Effector CD8-positive, alpha-beta T cell (primary cell): ENCODE measurements at places on chromosomes 12 and 14.

GRCh38 chr14:74978416-74978947 is 23.1 kb upstream of the PGF start:
- DNase-seq = no peak

GRCh38 chr12:84046859-84047258 is 865.7 kb downstream of the SLC6A15 start:
- no peak for DNase-seq

GRCh38 chr12:117523971-117524370 is 162.5 kb upstream of the NOS1 start:
- DNase-seq = no peak

- no peak for DNase-seq
Observed at GRCh38 chr12:124980098-124980892, 8.6 kb downstream of the DHX37 start.

- no peak for DNase-seq
Observed at GRCh38 chr14:66724996-66725395, 217.0 kb downstream of the GPHN start.

DNA sequence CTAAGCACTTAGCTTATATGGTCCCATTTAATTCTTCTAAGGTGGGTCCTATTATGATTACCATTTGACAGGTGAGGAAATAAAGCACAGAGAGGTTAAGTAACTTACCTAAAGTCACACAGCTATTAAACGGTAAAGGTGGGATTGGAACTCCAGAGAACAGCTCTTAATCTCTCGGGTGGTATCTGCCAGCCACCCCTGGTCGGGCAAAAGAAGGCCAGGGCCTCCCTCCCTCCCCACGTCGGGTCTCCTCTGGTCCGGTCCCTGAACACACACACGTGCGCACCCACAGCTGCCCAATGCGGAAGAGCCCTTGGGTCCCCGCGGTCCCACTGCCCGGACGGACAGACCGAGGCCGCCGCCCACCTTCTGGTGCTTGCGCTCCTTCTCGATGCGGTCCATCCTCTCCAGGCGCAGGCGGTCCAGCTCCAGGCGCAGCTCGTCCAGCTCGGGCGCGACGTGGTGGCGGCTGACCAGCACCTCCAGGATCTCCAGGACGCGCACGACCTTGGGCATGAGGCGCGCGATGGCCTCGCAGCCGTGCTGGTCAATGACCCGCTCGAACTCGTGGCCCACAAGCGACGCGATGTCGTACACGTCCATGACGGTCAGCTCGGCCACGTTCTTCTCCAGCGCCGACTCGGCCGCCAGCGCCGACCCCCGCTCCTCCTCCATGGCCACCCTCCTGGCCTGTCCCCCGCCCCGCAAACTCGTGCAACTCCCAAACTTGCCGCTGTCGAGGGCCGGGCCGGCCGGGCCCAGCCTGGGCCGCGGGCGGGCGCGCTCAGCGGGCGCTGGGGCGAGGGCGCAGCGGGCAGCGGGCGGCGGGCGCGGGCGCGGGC is 490 bp downstream of the RILPL1 start:
- no peak for DNase-seq

DNA sequence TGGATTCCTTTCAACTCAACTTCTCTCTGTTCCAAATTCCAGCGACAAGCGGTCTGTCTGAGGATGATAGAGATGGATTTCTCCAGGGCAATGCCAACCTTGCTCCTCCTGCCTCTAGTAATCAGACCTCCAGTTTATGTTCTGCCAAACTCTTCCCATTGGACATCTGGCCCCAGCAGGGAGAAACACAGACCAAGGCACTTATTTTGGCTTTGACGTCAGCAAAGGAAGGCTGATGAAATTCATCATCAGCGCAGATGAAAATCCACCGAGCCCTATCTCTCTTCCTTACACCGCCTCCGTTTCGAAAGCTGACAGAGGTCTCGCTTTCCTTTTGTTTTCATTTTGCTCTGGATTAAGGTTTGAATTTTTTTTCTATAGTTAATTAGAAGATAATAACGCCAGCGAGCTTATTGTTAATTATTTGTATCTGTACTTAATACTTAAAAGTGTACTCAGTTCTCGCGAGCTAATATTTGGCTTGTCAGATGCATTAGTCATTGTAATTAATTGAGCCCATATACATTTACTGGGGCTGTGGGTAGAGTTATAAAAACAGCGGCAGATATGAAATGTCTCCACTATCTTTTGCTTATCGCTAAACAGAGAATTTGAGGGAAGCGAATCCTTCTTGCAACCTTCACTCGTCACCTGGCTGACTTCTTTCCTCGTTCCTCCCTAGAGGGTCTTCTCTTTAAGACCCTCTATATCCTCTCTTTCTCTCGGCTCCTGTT is 35.9 kb upstream of the MED13L start:
- no peak for DNase-seq

DNA sequence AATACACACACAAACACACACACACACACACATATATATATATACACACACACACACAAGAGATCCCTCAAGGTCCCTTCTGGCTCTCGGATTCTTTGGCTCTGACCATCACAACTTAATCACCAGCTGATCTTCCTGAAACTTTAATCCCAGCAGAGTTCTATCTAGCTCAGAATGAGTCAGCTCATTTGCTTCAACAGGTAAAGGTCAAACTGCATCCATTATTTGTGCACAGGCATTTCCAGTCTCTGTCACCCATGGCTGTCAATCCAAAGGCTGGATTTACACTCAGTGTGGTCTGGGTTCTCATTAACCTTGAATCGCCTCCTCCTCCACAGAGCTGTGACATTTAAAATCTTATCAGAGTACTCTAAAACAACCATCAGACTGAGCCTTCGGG is 113.3 kb upstream of the TMPO start:
- no peak for DNase-seq

- peak; percentile 46 for DNase-seq
Observed at GRCh38 chr12:54032627-54033100, at the start of gene HOXC5. Gene HOXC5 (plus strand): TSS chr12:54033050. CDS start chr12:54033123, 73 bp downstream.

- no peak for DNase-seq
Observed at GRCh38 chr12:22514875-22515274, 29.5 kb downstream of the C2CD5 start.

GRCh38 chr14:92099802-92100201 is 6.6 kb downstream of the ATXN3 start:
- DNase-seq = no peak

- DNase-seq = no peak
Observed at GRCh38 chr12:103600967-103601728, 14.1 kb downstream of the STAB2 start.

DNA sequence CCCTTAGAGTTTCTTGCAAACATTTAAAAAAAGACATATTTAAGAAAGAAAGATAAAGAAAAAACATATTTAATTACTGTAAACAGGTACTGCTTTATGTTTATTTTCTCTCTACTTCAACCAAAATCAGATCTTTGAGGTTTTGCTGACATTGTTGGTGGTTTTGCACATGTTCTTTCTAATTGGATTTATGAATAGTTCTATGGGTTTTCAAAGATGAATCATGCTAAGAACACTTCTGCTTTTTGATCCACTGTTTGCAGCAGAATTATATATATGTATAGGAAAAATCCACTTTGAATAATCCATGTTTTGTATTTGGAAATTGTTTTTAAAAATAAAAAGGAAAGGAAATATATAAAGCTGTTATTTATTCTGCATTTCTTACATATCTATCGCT is 78.4 kb downstream of the FRMD6 start:
- no peak for DNase-seq

- no peak for DNase-seq
Observed at GRCh38 chr14:101972126-101972866, 7.9 kb downstream of the DYNC1H1 start.

- no peak for DNase-seq
Observed at GRCh38 chr12:52555577-52555976, 2.6 kb upstream of the KRT71 start.

GRCh38 chr14:36134038-36134437 is 42.5 kb downstream of the PTCSC3 start:
- no peak for DNase-seq

DNA sequence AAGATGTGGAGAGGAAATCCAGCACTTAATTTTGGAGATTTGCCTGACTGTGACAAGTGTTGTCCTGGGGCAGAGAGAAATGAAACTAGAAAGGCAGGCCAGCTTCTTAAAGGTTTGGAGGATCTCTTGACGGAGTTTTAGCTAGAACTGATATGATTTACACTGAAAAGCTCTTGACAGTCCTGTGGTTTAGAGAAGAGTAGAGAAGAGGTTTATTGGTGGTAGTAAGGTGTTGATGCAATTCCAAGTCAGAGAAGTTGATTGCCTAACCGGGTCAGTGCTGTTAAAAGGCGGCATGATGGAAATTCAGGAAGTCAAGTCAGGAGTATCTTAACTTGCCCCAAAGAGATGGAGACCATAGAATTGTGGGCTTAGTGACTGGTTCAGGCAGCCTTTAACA is 89.0 kb upstream of the TRAF3 start:
- DNase-seq = no peak

DNA sequence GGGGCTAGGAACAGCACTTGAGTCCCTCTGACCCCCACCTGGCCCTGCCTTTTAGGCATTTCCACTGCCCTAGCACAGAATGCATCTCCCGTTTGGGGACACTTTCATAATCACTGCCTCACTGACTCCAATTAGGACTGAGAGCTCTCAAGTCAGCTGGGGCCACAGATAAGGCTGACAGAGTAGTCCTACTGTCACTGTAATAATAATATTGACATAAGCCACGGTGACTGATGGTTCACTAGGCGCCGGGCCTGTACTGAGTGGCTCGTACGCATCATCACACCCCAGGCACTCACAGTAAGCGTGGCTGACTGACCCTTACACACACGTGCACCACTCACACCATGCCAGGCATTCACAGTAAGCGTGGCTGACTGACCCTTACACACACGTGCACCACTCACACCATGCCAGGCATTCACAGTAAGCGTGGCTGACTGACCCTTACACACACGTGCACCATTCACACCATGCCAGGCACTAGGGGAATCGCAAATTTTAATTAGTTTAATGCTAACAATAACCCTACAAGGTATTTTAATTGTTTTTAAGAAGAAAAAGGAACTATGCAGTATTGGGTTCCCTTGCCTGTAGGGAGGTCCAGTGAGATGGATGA is 87.7 kb downstream of the CHGA start:
- no peak for DNase-seq

DNA sequence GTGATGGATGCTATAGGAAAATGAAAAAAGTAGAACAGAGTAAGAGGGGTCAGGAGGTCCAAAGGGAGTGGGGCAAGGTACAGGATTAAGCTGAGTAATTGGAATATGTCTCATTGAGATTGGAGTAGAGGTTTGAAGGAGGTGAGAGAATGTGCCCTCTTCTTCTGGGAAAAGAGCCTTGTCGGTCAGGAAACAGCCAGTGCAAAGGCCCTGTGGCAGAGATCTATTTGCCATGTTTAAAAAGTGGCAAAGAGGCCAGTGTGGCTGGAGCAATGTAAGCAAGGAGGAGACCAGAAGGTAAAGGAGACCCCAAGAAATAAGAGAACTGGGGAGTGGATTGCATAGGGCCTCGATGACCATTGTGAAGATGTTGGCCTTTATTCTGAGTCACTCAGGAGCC is 706.5 kb downstream of the MED13L start:
- no peak for DNase-seq

DNA sequence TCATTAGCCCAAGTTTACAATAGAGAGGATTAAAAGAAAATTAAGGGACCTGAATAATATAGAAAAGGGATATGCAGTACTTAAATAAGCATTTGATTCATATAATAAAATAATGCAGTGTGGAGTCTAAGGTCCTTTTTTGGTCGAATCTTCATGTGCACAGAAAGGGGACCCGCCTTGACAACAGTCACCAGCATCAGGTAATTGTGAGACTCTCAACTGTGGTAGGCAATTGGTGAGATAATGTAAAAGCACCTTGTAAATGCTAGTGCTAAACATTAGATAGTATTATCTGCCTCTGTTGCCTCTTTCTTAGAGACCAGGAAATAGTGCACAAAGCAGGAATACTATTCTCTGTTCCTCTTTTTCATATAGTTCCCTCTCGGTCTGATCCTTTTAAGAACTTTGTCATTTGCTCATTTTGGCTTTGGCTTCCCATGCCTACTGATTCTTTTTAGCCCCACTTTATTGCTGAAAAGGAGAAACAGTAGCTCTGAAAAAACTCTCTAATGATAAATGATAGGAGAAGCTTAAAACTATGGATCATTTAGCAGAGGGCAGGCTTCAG is 17.5 kb downstream of the CHPT1 start:
- no peak for DNase-seq
